HCT116 (cell line): ENCODE measurements at places on chromosomes 11 and 22. TPM values are rescaled to one million over a fixed set of nuclear protein-coding genes. Genes with fewer than 3 reads are reported as not detected.

GRCh38 chr22:37320726-37321677, 38.7 kb downstream of the CYTH4 start:
- no peak for DNase-seq
- peaks cover 100% of the 10 kb centered on the region for H3K4me1 ChIP-seq
- H3K36me3 ChIP-seq, result no peaks in the 10 kb centered on the region; the same call in 1 of the 2 replicates
- peak overlapping the region; percentile 100 for H3K27ac ChIP-seq
- no peak overlapping the region for H3K4me3 ChIP-seq

GRCh38 chr11:123137431-123138224, 57.4 kb downstream of the CLMP start:
- DNase-seq, result no peak
- no peaks in the 10 kb centered on the region for H3K27me3 ChIP-seq
- no peaks in the 10 kb centered on the region for H3K4me1 ChIP-seq

- DNase-seq, result no peak
- no peaks in the 10 kb centered on the region for H3K4me1 ChIP-seq
- no peaks in the 10 kb centered on the region for H3K36me3 ChIP-seq
- H3K4me3 ChIP-seq, result no peak overlapping the region
- H3K27me3 ChIP-seq, result 0 out of 2 replicates have a peak, but pooled peaks cover 5% of the 10 kb centered on the region
- H3K27ac ChIP-seq, result no peak overlapping the region
Observed at GRCh38 chr11:125931668-125932067, 14.2 kb upstream of the VSIG10L2 start.

GRCh38 chr11:134752526-134752925, 340.5 kb upstream of the B3GAT1 start:
- H3K36me3 ChIP-seq, result no peaks in the 10 kb centered on the region
- no peak overlapping the region for H3K4me3 ChIP-seq
- DNase-seq, result no peak
- H3K27me3 ChIP-seq, result peaks cover 21% of the 10 kb centered on the region; the same call in 1 of the 2 replicates
- H3K27ac ChIP-seq, result no peak overlapping the region

DNA sequence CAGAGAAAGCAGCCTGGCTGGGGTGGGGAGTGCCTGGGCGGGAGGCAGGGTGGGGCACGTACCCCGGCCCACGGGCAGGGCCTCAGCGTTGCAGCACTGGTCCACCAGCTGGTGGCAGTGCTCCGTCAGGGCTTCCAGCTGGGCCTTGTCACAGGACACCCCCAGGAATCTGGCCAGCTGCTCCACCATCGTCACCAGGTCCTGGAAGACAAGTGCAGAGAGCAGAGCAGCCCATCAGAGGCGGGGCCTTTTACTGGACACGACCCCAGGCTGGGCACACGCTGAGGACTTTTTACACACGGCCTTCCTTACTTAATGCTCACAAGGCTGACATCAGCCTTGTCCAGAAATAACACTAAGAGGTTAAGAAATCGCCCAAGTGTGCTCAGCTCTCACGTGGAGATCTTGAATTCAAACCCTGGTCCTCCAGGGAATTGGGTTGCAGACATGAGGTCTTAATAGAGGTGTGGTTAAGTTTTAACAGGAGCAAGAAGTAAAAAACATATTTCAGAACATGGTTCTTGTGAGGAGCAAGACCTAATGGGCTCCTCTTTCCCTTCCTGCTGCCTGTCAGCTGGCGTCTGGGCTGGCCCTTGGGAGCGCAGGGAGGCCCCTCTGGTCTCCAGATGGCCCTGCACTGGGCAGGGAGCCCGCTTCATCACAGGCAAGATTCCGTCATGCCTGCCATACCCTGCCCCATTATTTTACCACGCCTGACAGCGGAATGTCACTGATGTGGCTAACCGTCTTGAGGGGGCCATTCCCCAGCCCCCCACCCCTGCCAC, 17.1 kb upstream of the EFCAB6 start:
- H3K36me3 ChIP-seq, result no peaks in the 10 kb centered on the region
- H3K4me3 ChIP-seq, result no peak overlapping the region
- DNase-seq, result no peak
- H3K27ac ChIP-seq, result no peak overlapping the region
- 0 out of 2 replicates have a peak, but pooled peaks cover 4% of the 10 kb centered on the region for H3K27me3 ChIP-seq

DNA sequence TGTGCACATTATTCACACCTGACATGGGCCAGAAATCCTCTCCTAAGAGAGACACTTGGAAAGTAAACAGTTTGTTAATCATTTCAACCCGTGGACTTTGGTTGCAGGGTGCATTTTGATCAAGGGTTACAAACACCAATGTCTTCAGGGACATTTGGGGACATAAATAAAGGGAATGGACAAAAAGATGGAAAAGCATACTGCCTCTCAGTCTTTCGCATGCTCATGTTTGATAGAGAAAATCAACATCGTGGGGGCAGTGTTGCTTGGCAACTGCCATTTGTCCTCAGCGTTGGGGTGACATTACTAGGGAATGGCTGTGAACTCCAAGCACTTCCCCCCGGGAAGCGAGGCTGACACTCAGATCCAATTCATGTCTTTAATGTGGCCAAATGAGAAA, 114.7 kb upstream of the OR4B1 start:
- peaks cover 19% of the 10 kb centered on the region for H3K4me1 ChIP-seq
- H3K36me3 ChIP-seq, result no peaks in the 10 kb centered on the region
- no peaks in the 10 kb centered on the region for H3K27me3 ChIP-seq
- no peak for DNase-seq
- H3K4me3 ChIP-seq, result no peak overlapping the region
- no peak overlapping the region for H3K27ac ChIP-seq

GRCh38 chr11:125338886-125339811, 156.9 kb downstream of the FEZ1 start:
- H3K36me3 ChIP-seq, result no peaks in the 10 kb centered on the region
- no peaks in the 10 kb centered on the region for H3K4me1 ChIP-seq
- peaks cover 18% of the 10 kb centered on the region; the same call in 1 of the 2 replicates for H3K27me3 ChIP-seq
- no peak overlapping the region for H3K27ac ChIP-seq
- no peak overlapping the region for H3K4me3 ChIP-seq

DNA sequence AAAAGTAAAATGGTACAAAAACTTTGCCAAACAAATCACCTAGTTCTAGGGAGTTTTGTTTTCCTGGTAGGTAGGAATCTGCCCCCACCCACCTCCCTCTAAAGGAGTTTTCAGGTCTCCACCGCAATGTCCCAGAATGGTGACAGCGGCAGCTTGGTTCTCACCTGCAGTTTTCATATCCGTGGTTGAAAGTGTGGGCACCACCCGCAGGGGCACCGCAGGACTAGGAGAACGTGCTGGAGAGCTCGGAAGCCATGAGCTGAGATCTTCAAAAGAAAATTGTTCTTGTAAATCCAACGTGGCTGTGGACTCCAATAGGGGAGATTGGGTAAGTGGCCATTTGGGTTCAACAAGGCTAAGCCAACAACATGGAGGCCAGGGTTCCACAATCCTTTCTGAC, 10.8 kb downstream of the NFRKB start:
- no peaks in the 10 kb centered on the region for H3K4me1 ChIP-seq
- H3K4me3 ChIP-seq, result no peak overlapping the region
- DNase-seq, result no peak
- peaks cover 67% of the 10 kb centered on the region for H3K36me3 ChIP-seq

DNA sequence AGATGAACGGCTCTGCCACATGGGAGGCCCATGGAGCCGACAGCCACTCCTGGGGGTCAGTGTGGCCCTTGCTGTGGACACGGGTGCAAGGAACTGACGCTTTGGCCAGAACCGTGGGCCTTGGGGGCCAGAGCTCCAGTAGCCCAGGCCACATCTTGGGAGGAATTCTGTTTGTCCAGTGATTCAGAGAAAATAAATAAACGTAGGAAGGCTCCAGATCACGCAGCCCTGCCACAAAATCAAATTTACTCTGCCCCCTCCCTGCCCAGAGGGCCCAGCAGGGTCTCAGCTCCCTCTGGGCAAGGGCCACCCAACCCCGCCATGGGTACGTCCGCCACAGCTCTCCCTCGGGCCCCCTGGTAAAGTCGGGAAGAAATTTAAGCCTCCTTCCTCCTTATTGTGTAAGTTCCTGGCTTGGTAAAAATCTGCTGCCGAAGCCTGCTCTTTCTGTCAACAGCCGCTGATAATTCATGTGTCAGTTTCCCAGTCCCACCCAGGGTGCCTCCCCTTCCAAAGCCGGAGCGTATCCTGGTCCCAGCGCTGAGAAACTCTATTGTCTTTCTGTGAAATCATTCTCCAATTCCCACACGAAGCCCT, 6.9 kb upstream of the MUC5AC start:
- no peaks in the 10 kb centered on the region for H3K27me3 ChIP-seq
- no peak overlapping the region for H3K27ac ChIP-seq
- H3K36me3 ChIP-seq, result no peaks in the 10 kb centered on the region
- peaks cover 13% of the 10 kb centered on the region; the same call in 1 of the 2 replicates for H3K4me1 ChIP-seq
- DNase-seq, result no peak
- no peak overlapping the region for H3K4me3 ChIP-seq

DNA sequence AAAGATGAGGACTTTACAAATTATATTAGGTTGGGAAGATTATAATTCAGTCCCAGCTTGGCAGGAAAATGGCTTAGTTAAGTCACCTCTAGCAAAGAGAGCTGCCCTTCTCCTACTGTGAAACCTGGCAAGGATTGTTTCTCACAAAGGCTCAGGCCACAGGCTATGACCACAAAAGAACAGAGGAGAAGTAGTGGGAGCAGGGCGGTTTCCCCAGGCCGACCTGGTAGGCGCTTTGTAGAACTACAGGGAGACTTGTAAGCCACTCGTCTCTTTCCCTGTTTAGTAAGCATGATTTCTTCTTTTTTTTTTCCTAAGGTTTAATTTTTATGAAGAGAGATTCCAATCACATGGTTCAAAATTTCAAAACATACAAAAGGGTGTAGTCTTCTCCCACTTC, 4.6 kb downstream of the SNAP29 start:
- DNase-seq, result no peak
- no peak overlapping the region for H3K27ac ChIP-seq
- H3K4me3 ChIP-seq, result no peak overlapping the region

GRCh38 chr22:43477966-43478365, 66.2 kb downstream of the MPPED1 start:
- DNase-seq, result no peak
- no peaks in the 10 kb centered on the region for H3K36me3 ChIP-seq
- peaks cover under 1% of the 10 kb centered on the region; the same call in 1 of the 2 replicates for H3K27me3 ChIP-seq
- H3K4me1 ChIP-seq, result no peaks in the 10 kb centered on the region
- no peak overlapping the region for H3K4me3 ChIP-seq

GRCh38 chr22:46764140-46764680, 1.8 kb downstream of the TBC1D22A start:
- no peak overlapping the region for H3K4me3 ChIP-seq
- H3K27ac ChIP-seq, result no peak overlapping the region
- no peak for DNase-seq
- no peaks in the 10 kb centered on the region for H3K27me3 ChIP-seq
- no peaks in the 10 kb centered on the region; the same call in 1 of the 2 replicates for H3K36me3 ChIP-seq

DNA sequence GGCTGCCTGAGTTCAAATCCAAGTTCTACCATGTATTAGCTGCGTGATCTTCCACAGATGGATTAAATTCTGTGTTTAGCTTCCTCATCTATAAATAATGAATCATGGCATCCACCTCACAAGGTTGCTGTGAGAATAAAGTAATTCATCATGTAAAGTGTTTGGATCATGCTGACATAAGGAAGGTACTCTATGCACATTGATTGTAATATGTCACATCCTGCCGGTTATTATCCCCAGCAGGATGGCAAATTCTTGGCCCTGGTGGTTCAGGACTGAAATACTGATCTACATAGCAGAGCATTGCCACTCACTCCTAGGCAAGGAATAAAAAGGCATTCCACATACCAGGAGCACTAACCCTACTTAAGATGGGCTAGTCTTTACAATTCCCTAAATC, 40.8 kb downstream of the LGR4 start:
- no peak overlapping the region for H3K27ac ChIP-seq
- DNase-seq, result no peak
- H3K4me3 ChIP-seq, result no peak overlapping the region
- no peaks in the 10 kb centered on the region for H3K27me3 ChIP-seq

DNA sequence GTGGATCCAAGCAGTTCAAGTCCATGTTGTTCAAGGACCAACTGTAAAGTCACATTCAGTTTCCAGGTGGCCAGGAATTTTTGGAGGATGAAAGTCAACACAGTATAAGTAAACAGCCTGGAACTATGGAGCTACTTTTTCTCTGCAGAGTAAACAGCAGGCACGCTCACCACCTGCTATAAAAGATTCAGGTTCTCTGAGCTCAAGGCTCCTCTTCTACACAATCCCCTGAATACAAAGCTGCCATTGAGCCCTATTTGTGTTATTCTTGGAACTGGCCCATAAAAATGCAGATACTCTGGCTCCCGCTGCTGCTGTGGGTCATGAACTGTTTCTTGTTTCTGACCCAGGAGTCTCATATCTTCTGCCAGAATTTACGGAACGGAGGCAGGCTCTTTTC, 56.9 kb upstream of the PRR5 start:
- H3K4me1 ChIP-seq, result no peaks in the 10 kb centered on the region; the same call in 1 of the 2 replicates
- DNase-seq, result no peak
- no peak overlapping the region for H3K4me3 ChIP-seq
- peaks cover 9% of the 10 kb centered on the region; the same call in 1 of the 2 replicates for H3K27me3 ChIP-seq
- no peak overlapping the region for H3K27ac ChIP-seq
- H3K36me3 ChIP-seq, result no peaks in the 10 kb centered on the region

DNA sequence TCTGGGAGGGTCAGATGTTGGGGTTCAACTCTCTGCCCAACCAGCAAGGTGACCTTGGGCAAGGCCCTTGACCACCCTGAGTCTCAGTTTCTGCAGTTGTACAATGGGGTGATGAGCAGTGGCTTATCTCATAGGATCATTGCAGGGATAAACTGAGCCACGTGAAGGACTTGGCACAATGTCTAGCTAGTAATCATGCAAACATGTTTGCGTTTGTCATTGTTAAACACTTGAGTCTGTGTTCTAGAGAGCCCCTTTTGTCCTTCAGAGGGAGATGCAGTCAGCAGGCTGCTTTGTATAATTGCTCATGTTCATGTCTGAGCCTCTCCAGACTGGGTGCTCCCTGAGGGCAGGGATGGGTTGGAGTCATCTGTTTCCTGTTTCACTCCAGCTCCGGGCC, 15.8 kb downstream of the CD82 start:
- no peak overlapping the region for H3K4me3 ChIP-seq
- no peaks in the 10 kb centered on the region for H3K27me3 ChIP-seq
- no peak overlapping the region for H3K27ac ChIP-seq
- DNase-seq, result no peak

DNA sequence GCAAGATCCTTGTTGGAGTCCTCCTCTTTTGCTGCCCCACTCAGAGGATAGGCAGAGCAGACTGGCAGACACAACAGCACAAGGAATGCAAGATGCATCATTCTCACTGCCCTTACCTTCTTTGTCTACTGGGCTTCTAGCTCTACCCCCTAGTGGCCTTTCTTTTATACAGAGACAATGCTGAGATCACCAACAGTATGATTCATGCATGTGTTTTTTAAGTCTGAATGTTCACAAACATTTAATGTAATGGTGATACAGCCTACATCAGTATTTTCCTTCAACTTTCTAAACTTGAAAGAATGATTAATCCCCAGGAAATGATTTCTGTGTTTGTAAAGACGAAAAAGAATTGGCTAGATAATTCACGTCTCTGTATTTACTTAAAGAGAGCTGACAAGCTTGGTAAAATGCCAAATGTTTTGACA, at the start of gene MMP10:
Gene MMP10, minus strand, starts transcription at position 138 of the 428 bp plus-strand sequence. Its CDS starts 37 bp downstream, at position 101.
- H3K27ac ChIP-seq, result no peak within 1 kb of the TSS
- peak; percentile 54 for DNase-seq
- no peaks in the 10 kb centered on the region for H3K27me3 ChIP-seq
- no peak within 1 kb of the TSS for H3K4me3 ChIP-seq
- H3K4me1 ChIP-seq, result peaks cover 6% of the 10 kb centered on the region; the same call in 1 of the 2 replicates
- H3K36me3 ChIP-seq, result no peaks in the 10 kb centered on the region

B3GAT1 gene
- total RNA-seq, result not detected

POU2F3 gene
- total RNA-seq, result 0.15 TPM

MUC5AC gene
- under 0.01 TPM for total RNA-seq

ZNF408 gene
- 14.4 TPM for total RNA-seq

NUCB2 gene
- 40.6 TPM for total RNA-seq

MS4A12 gene
- total RNA-seq, result not detected

ANO9 gene
- total RNA-seq, result 70.3 TPM

MYBPC3 gene
- total RNA-seq, result 0.25 TPM

KRTAP5-2 gene
- total RNA-seq, result not detected

PDXP gene
- 42.7 TPM for total RNA-seq

RRP8 gene
- total RNA-seq, result 17.8 TPM

SLN gene
- total RNA-seq, result not detected

MCHR1 gene
- not detected for total RNA-seq
